Neural crest cell (in vitro differentiated cells): ENCODE measurements at places on chromosomes 4 and X.

DNA sequence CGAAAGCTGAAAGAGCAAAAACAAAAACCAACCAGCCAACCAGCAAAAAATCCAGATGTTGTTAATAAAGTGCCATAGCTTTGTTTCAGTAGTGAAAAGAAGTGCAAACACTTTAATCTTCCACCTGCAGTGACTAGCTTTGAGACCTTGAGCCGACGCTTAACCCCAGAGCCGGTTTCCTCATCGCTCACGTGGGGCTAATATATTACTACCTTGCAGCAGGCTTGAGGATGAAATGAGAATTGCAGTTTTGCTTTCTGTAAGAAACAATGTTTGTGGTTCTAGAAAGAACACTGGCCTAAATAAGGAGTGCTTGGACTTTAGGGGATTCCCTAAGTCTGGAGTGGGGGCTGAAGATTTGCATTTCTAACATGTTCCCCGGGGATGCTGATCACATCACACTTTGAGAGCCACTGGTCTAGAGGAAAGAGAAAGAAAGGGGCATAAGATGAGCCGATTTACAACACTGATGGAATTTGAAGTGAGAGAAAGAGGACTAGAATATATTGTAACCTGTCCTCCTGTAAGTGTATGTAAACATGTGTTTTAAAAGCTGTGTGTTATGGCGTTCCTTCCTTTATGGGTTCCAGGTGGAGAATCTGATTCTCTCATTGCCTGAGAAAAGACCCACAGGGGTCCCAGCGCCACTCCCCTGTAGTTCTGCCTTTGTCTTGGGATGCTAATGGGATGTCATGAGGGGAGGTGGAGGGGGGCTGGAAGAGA lies 1.4 kb downstream of the FGF2 start:
- no peak for DNase-seq

DNA sequence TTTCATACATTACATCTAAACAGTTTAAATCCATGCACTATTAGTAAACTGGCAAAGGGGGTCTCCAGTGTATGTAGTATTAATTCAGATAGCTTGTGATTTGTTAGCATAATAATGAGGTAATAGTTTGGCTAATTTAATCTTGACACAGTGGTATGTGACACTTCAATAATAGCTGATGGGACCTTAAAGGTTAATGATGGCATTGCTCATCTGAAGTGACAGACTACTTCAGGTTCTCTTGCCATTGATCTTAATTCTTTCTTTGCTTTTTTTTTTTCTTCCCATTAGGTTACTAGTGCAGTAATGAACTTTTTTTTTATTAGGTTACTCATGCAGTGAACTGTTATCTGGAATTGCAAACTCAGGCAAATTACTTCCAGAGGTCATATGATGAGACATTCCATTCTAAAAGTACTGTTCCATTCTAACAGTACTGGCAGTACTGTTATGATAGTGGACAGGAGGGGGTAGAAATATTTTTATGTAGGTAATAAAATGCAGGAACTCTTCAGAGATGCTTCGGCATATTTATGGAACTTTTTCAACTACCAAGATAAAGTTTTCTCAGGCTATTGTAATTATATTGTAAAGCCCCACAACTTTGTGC lies 911.3 kb upstream of the LCORL start:
- no peak for DNase-seq

GRCh38 chrX:16429406-16429805 lies 220.6 kb upstream of the S100G start:
- no peak for DNase-seq

- no peak for DNase-seq
These were observed 107.8 kb upstream of the FMR1 start for GRCh38 chrX:147803948-147804347.

- DNase-seq: no peak
These were observed 1.5 kb upstream of the CPLX1 start for GRCh38 chr4:827209-828081.

- DNase-seq: no peak
These were observed 172.3 kb upstream of the TRPC5 start for GRCh38 chrX:112254896-112255295.

- no peak for DNase-seq
These were observed 16.2 kb upstream of the ZFX start for GRCh38 chrX:24133312-24133711.

- no peak for DNase-seq
These were observed 102.6 kb upstream of the GIMD1 start for GRCh38 chr4:106471151-106471550.

DNA sequence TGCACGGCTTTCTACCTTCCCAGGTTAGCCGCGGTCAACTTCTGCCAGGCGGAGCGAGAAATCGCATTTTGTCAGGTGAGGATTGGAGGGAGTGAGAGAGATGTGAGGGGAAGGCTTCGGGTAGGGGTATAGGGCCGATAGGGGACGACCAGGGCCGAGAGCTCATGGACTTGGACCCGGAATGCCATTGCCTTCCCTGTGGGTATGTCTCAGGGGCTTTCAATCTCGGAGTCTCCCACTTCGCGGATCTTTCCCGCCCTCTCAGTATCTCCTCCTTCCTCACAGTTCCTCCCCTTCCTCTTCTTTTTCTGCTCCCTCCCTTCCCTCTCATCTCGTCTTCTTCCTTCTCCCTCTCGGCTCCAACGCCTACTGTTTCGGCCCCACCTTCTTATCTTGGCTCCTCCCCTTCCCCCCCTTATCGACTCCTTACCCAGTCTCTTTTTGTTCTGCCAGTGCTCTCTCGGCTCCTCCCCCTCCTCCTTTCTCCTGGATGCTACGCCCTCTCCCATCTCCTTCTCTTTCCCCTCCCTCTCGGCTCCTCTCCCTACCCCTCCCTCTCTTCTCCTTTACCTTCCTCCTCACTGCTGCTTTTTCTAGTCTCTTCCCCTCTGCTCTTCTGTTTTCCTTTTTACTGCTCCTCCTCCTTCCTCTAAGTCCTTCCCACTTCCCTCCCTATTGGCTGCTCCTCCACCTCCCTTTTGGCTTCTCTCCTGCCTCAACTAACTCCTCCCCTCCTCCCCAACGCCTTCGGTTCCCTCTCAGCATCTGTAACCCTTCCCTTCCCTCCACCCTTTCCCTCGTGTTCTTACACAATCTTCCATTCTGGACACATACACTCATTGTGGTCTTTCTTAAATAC lies 29.4 kb upstream of the RBMX start:
- DNase-seq: peak; percentile 60

DNA sequence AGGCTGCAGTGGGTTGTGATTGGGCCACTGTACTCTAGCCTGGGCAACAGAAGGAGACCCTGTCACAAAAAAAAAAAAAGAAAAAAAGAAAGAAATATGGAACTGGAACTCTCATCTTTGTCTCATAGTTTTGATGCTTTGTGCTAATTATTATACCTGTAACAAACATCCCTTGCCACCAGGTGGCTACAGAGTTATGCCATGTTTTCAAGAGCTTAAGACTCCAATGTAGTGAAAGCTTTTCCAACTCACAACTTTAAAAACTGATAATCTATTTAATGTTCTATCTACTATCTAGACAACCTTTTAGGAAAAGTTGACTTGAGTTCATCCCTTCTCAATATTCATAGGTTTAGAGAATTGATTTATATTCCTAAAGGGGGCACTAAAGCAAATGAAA lies 42.4 kb downstream of the HTR2C start:
- DNase-seq: no peak

DNA sequence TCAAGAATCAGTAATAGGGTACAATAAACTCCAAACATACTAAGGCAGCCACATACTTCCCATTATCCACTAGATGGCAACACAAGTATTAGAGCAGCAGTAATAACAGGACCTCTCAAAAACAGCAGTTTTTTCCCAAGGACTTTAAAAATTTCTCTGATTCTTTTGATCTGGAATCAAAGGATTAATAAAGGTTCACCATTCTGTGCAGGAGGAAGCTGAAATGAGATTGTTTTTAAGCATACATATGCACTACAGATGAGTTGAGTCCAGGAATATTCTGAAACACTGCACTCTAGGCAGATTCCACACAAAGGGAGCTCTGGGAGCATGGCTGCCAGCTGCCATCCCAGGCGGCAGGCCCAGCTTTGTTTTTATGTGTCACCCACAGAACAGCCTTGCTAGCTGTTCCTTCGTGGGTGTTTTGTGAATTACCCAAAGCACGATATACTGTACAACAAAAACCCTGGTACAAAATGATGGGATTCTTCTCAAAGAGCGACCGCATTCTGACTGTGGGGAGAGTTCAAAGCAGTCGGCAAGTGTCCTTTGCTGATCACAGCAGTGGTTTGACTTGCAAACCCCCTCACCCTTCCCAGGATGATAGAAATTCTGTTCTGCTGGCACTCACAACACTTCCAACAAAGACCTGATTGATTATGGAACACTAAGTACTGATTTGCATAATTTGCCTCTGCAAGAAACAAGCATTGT lies 61.0 kb downstream of the STX18 start:
- peak; percentile 34 for DNase-seq

GRCh38 chrX:37759351-37759750 lies 20.5 kb upstream of the CYBB start:
- DNase-seq: no peak

GRCh38 chrX:67610282-67610681 lies 66.5 kb downstream of the AR start:
- DNase-seq: no peak

DNA sequence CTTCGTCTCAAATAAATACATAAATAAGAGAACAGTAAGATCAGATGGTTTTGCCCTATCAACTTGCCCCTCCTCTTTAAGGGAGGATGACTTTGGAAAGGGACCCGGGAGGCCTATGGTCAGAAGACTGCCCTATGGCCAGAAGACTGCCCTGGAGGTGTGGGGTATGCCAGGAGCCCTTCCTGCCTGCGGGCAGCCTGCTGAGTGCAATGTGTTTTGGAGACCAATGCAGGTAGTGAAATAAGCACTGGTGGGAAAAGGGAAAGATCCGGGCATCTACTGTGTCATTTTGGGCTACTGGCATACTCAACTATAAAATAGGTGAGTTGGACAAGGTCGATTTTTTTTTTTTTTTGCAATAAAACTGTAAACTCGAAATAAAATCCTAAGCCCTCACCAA lies 129.8 kb upstream of the SLC34A2 start:
- DNase-seq: no peak

- no peak for DNase-seq
These were observed 147.8 kb downstream of the GRIA3 start for GRCh38 chrX:123331859-123332258.

DNA sequence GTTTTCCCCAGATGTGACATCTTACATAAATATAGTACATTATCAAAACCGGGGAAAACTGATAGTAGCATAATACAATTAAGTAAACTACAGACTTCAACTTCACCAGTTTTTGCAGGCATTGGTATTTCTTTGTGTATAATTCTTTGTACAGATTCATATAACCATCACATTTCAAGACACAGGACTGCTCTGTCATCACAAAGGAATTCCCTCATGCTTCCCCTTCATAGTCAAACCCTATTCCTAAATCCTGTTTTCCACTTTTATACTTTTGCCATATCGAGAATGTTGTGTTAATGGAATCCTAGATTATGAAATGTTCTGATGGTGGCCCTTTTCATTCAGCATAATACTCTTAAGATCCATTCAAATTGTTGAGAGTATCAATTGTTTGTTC lies 36.0 kb downstream of the STIM2 start:
- no peak for DNase-seq

- DNase-seq: no peak
These were observed 58.9 kb upstream of the SPP1 start for GRCh38 chr4:87916626-87917025.

DNA sequence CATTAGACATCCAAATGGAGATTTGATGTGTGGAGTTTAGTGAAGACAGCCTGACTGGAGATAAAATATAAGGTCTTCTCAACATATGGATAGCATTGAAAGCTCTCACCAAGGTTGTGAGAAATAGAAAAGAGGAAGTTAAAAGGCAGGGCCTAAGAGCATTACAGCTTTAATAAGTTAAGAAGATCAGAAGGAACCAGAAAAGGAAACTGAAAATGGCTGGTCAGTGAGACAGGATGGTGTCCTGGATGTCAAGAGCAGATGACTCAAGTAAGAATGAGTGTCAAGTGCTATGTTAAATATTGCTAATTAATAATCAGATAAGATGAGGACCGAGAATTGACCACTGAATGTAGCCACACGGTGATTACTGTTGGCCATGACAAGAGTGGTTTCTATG lies 642.9 kb downstream of the STPG2 start:
- no peak for DNase-seq

- DNase-seq: no peak
These were observed 124.8 kb upstream of the EOLA2 start for GRCh38 chrX:150063138-150063518.

DNA sequence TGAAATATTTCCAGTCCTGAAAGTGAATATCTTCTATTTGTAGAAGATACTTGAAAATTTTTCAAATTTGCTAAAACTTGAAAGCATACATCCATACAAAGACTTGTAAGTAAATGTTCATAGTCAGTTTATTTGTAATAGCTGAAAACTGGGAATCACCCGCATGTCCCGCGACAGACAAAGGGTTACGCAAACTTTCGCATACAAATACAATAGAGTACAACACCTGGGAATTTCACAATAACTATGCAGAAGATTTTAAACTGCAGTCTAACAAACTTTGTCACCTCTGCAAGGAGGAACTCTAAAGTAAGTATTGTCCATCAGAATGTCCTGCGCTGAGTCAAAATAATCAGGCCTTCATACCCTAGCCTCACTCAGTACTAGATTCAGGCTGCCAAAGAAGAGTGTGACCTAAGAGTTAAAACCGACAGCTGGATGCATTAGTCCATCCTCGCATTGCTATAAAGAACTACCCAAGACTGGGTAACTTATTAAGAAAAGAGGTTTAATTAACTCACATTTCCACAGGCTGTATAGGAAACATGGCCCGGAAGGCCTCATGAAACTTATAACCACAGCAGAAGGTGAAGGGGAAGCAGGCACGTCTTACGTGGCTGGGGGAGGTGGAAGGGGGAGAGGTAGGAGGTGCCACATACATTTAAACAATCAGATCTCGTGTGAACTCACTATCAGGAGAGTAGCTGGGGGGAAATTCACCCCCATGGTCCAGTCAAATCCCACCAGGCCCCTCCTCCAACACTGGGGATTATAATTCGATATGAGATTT lies 60.4 kb downstream of the MMRN1 start:
- no peak for DNase-seq

DNA sequence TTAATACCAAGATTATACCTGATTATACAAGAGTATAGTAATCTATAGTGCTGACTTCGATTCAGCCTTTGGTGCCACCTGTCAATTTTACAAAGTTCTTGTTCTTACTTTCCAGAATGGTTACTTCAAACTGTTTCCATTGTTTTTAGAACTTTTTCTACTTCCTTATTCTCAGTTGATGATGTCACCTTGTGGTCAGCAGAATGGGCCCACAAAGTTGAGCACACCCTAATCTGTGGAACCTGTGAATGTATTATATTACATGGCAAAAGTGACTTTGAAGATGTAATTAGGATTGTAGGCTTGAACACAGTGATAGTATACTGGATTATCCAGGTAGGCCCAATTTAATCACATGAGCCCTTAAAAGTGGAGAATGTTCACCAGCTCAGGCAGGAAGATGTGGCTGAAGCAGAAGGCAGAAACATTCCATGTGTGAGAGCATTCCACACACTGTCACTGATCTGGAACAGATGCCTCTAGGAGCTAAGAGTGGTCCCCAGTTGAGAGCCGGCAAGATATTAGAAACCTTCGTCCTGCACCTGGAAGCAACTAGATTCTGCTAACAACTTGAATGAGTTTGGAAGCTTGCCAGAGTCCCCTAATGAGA lies 6.3 kb upstream of the SGMS2 start:
- no peak for DNase-seq
